HepG2 (cell line): ENCODE measurements at places on chromosomes 2 and 18.
A peak's percentile ranks its signal among the peaks of the same experiment; 100 is the strongest.

DNA sequence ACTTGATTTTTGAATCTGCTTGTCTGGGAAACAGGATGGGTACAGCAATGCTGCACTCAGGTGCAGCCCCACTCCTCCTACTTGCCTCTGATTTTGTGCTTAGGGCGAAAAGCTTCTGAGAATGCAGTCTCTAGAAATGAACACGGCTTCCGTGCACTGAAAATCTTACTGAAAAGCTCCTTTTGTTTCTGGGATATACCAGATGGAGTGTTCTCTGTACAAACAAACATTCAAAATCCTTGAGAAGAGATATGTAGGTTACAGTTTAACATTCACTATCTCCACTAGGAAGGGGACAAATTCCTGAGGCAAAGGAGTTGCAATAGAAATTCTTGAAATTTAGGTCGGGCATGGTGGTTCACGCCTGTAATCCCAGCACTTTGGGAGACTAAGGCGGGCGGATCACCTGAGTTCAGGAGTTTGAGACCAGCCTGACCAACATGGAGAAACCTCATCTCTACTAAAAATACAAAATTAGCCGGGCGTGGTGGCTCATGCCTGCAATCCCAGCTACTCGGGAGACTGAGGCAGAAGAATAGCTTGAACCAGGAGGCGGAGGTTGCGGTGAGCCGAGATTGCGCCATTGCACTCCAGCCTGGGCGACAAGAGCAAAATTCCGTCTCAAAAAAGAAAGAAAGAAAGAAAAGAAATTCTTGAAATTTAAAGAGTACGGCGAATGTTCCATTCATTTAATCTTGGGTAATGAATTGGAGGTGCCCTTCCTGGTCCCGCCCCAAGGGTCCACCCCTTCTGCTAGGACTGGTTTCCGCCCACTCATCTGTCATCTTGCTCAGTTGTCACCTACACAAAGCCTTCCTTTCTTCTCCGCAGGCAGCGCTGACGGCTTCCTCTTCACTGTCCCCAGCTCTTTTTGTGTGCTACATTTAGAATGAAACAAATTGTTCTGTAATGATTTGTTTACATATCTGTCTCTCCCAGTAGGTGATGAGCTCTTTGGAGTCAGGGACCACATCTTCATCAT lies 92.4 kb downstream of the SOCS6 start:
- H3K27me3 ChIP-seq, result no peaks in the 10 kb centered on the region
- H3K4me3 ChIP-seq, result peak overlapping the region; percentile 46; the same call in 1 of the 2 replicates
- no peaks in the 10 kb centered on the region for H3K36me3 ChIP-seq
- peak overlapping the region; percentile 98 for H3K27ac ChIP-seq
- DNase-seq, result peak; percentile 98

- DNase-seq, result peak; percentile 43
- H3K4me3 ChIP-seq, result peak within 1 kb of the TSS; percentile 100
- peaks cover 27% of the 10 kb centered on the region for H3K4me1 ChIP-seq
- no peaks in the 10 kb centered on the region for H3K36me3 ChIP-seq
- peak within 1 kb of the TSS; percentile 82 for H3K27ac ChIP-seq
Observed at GRCh38 chr18:31497836-31498573, at the start of gene DSG2. TSS of gene DSG2 (plus strand) at chr18:31498177. CDS start at chr18:31498252, 75 bp downstream.

GRCh38 chr2:201980389-201980821 lies 53.2 kb upstream of the FZD7 start:
- no peak overlapping the region for H3K4me3 ChIP-seq
- no peak overlapping the region for H3K27ac ChIP-seq
- no peak for DNase-seq
- H3K36me3 ChIP-seq, result no peaks in the 10 kb centered on the region
- H3K4me1 ChIP-seq, result peaks cover 28% of the 10 kb centered on the region

- no peaks in the 10 kb centered on the region for H3K4me1 ChIP-seq
- no peaks in the 10 kb centered on the region for H3K27me3 ChIP-seq
- H3K27ac ChIP-seq, result no peak overlapping the region
- H3K4me3 ChIP-seq, result no peak overlapping the region
- no peak for DNase-seq
Observed at GRCh38 chr2:209074711-209075110, 349.1 kb upstream of the MAP2 start.

- DNase-seq, result no peak
- no peak overlapping the region for H3K4me3 ChIP-seq
- H3K27me3 ChIP-seq, result no peaks in the 10 kb centered on the region
- no peaks in the 10 kb centered on the region for H3K4me1 ChIP-seq
- H3K27ac ChIP-seq, result no peak overlapping the region
Observed at GRCh38 chr18:70139138-70139537, 66.3 kb downstream of the RTTN start.
